ENCODE measurements at places on chromosomes 2 and 18. TPM values are rescaled to one million over a fixed set of nuclear protein-coding genes. Genes with fewer than 3 reads are reported as not detected.
A peak's percentile ranks its signal among the peaks of the same experiment; 100 is the strongest.

DNA sequence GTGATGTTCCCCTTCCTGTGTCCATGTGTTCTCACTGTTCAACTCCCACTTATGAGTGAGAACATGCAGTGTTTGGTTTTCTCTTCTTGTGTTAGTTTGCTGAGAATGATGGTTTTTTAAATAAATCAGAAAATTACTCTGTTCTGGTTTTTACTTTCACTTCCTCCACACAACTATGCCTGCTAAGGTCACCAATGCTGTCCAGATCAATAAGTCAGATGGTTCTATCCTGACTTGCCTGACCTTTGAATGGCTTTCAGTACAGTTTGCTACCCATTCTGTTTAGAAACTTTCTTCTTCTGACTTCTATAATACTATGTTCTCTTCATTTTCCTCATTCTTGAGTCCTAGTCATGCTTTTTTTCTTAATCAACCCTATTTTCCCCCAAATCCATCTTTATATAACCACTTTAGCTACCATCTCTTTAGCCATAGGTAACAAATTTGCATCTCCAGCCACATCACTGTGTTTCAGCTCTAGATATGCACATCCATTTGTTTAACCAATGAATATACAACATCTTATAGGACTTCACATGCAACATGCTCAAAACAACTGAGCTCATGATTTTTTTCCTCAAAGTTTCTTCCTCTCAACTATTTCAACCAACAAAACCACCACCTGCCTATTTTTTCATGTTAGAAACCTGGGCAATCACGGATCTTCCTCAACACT lies 58.8 kb upstream of the SLC38A11 start:
- no peak for DNase-seq

- no peak for DNase-seq
These were observed 75.7 kb upstream of the ATIC start for GRCh38 chr2:215236131-215236530.

DNA sequence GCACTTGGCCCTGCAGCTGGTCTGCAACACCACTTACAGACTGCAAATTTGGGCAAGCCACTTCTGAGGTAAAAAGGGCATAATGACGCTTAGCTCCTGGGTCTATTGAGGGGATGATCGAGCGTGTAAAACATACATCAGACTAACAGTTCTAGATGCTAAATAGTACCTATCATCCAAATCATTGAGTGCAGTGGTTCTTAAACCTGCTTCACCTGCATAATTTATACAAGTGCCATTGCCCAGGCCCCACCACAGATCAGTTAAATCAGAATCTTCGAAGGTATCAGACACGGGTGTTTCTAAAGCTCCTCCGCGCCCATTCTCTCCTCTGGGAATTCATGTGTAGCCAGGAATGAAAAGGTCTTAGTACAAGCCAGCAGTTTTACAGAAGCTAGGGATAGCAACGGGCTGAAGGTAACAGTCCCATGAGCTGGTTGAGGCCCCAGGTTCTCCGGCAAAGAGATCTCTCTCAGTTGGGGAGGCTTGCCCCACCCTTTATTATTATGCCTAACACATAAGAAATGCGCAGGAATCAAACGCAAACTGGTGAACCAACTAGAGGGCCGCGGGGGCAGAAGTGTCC lies 737 bp upstream of the RNF181 start:
- no peak for DNase-seq

Gene GKN2
- polyA plus RNA-seq, result not detected

Gene SGPP2
- polyA plus RNA-seq, result 18.3 TPM

- DNase-seq, result no peak
These were observed 301.6 kb upstream of the STON1 start for GRCh38 chr2:48228345-48228684.

DNA sequence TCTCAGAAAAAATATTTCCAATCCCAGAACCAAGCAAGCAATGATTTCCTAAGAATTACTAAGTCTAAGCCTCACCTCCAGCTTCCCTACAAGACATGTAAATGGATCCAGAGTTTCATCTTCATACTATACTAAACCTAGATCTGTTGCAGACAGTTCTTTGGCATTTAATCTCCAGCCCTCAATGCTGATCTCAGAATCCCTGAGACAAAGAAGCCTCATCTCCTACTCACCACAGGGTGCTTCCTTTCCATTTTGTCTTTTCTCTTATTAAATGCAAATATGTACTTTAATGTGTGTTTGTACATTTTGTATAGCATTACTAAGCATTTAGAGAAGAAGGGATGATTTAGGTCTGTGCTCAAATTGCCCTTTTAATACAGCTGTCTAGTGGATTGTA lies 954.9 kb downstream of the TDRD15 start:
- no peak for DNase-seq

GRCh38 chr2:39723497-39723896 lies 55.6 kb downstream of the THUMPD2 start:
- no peak for DNase-seq

Gene SUPT7L
- 62.5 TPM for polyA plus RNA-seq

Gene TMEM169
- 16.7 TPM for polyA plus RNA-seq

- DNase-seq, result no peak
These were observed 133.8 kb upstream of the ACVR2A start for GRCh38 chr2:147711031-147711430.

DNA sequence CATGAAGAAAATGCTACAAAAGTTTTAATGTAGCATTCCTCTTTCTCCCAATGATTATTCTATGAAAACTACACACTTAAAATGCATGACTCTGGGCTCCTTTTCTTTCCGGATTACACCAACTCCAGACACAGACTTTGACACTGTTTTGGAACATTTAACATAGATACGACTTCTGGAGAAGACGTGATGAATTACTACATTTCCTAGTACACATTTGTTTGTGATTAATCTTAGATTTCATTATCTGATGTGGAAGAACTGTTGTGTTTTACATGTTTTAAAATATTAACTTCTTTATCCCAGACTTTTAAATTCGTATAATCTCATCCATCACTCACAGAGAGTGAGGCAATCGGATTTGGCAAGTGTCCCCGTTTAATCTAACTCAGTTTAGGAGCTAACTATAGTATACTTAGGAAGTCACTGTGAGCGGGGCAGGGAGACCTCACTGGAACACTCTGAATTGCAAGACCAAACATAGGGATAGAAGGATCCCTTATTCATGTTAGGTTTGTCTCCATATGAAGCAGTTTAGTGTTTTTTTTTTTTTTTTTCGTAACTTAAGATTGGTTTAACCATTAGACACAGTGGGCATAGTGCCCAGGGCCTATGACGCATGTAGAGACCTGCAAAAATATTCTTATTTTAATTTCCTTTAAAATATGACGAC lies 66.7 kb downstream of the PDE1A start:
- DNase-seq, result peak; percentile 24

All from right renal pelvis (tissue), 4 donors.